Ovary (tissue), 10 donors: ENCODE measurements at places on chromosomes 11 and 22. TPM values are rescaled to one million over a fixed set of nuclear protein-coding genes. Genes with fewer than 3 reads are reported as not detected.
A peak's percentile ranks its signal among the peaks of the same experiment; 100 is the strongest.

Gene LINC01488
- not detected for total RNA-seq

Gene KCNJ1
- not detected for total RNA-seq

Gene SPDYC
- total RNA-seq: not detected

DNA sequence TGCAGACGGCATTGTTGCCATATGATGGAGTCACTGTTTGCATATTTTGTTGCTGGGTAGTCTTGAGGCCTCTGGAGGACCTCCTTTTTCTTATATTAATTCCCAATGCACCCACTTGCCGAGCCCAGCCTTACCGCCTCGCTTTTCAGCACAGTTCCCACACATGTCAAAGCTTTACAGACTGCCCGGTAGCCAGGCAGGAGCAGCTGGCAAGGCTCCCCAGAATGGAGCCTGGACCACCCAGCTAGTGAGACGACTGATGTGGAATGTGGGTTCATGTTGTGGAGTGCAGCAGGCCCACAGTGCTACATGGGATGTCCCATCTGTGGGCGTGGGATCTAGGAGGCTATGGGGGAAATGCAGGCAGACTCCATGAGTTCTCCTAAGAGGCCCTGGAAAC lies 99.4 kb upstream of the MTMR2 start:
- H3K4me3 ChIP-seq: no peak overlapping the region
- no peak for DNase-seq
- H3K4me1 ChIP-seq: peaks cover 2% of the 10 kb centered on the region

GRCh38 chr11:132072858-132073211 lies 702.4 kb downstream of the NTM start:
- no peaks in the 10 kb centered on the region for H3K27me3 ChIP-seq
- no peaks in the 10 kb centered on the region for H3K36me3 ChIP-seq
- no peak overlapping the region for H3K27ac ChIP-seq
- no peak overlapping the region for H3K4me3 ChIP-seq
- DNase-seq: no peak

- H3K27me3 ChIP-seq: no peaks in the 10 kb centered on the region
- H3K4me1 ChIP-seq: peaks cover 40% of the 10 kb centered on the region
- H3K27ac ChIP-seq: no peak overlapping the region
- no peaks in the 10 kb centered on the region for H3K36me3 ChIP-seq
- DNase-seq: peak; percentile 65
- no peak overlapping the region for H3K4me3 ChIP-seq
Measured at GRCh38 chr11:2808850-2809846, 76.4 kb downstream of the CDKN1C start.
